ENCODE measurements at places on chromosomes 7 and 10.

DNA sequence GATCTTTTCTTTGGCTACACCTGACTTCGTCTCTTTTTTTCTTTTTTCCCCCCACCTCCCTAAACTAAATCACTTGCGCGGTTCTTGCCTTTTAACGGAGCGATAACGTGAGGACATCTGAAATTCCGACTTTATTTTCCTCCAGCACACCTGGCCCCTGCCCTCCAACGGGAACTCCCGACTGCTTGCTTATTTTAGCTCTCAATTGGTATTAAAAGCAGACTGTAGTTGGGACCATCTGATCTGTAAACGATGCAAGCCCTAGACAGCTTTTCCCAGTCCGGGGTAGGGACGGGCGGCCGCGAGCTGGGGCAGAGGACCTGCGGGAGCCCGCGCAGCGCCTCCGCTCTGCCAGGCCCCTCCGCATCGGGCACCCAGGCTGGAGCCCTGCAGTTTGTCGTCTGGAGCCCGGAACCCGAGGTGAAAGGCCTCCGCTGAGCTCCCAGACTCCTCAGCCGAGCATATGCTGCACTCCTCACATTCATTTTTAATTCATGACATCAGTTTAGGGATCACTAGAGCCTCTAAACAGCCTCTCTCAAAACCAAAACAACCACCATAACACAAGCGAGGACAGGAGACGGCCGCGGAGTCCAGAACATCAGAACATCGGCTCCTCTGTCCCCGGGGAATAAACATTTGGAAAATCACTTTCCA, 10.0 kb upstream of the EMX2 start:
- DNase-seq = no peak

DNA sequence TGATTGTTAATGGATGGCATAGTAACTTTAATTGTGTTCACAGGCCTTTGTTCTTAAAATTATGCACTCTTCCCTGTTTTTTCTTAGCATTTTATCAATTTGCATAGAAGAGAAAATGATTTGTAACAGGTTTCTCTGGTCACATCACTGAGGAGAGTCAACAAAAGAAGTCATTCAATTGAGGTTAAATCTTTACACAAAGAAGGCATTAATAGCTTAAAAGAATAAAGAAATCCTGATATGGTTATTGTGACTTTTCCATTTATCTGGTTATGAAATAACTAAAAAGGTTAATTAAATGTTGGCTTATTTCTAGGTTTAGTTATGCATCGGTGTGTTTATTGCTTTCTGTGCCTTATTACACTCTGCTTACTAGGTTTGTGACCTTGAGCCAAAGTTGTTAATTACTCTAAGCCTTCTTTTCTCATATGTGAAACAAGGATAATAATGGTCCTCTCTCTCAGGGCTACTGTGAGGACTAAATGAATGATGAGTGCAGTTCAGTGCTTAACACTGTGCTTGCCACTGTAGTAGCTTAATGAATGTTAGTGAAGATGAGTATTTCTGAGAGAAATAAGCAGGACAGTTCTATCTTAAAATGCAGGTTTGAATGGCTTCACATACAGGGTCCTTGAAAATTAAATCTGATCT, 12.1 kb downstream of the BMPR1A start:
- no peak for DNase-seq

- DNase-seq = no peak
Measured at GRCh38 chr10:48199580-48200377, 74.7 kb downstream of the FRMPD2 start.

GRCh38 chr7:13117103-13117502, 429.7 kb downstream of the ARL4A start:
- no peak for DNase-seq

GRCh38 chr10:124229989-124230634, 136.7 kb upstream of the CHST15 start:
- no peak for DNase-seq

DNA sequence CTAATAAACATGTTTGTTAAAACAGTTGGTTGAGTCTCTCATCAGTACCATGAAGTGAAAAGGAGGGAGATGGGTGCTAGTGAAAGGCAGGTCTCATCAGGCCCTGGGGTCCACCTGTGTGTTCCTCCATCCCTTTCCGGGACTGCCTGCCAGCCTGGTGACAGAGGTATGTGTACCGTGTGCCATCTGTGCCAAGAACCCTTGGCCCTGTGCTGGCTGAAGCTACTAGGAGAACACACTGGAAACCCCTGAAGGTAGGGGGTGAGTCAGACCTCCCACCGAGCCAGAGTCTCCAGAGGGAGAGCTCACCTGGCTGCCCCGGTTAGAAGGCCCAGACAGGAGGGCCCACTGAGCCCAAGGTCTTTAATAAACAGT, 2.3 kb downstream of the DDIT4 start:
- no peak for DNase-seq

- no peak for DNase-seq
Measured at GRCh38 chr10:77350711-77351119, 286.9 kb downstream of the KCNMA1 start.
